Hindlimb muscle (tissue), 1 donor: ENCODE measurements at places on chromosomes 2 and 18. TPM values are rescaled to one million over a fixed set of nuclear protein-coding genes. Genes with fewer than 3 reads are reported as not detected.

DNA sequence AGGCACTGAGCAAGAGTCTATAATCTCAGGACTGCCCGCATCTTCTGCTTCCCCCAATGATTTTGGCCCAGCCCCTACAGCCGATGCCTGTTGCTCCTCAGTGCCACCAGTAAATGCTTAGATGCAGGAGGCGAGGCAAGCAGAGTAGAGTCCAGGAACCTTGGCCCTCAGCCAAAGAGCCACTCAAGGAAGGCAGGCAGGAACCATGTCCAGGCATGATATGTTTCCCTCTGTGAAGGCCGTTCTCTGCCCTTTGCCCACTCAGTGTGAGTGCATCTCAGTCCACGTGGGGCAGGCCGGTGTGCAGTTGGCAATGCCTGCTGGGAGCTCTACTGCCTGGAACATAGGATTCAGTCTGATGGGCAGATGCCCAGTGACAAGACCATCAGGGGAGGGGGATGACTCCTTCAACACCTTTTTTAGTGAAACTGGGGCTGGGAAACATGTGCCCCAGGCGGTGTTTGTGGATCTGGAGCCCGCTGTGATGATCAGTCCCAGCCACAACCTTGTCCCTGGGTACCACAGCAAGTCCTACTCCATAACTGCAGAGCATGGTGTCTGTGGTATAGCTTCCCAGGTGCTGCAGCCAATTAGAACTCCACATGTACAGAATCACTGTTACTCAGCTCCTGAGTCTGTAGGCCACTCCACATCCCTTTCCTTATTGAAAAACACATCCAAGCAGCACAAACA, 9.7 kb upstream of the DNAJB2 start:
- DNase-seq: no peak

DNA sequence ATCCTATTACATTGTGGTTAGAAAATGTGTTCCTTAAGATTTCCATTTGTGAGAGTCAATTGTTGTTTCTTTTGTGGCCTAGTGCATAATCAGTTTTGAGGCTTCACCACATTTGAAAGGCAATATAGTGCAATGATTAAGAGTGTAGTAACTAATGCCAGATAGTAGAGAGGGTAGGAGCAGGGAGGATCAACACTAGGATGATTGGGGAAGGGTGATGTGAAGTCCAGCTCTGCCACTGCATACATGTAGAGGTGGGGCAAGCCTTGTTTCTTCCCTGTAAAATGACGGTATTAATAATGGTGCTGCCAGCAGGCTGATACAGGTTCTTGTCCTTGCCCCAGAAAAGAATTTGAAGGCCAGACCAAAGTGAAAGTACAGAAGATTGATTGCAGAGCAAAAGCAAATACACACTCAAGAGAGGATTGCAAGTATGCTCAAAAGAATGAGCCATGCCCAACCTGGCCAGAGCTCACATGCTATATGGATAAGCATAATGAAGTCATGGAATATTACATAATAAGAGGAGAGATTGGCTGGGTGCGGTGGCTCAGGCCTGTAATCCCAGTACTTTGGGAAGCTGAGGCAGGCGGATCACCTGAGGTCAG, 8.0 kb downstream of the SP100 start:
- no peak for DNase-seq

GRCh38 chr2:40343902-40344301, 108.0 kb downstream of the SLC8A1 start:
- no peak for DNase-seq

- no peak for DNase-seq
Measured at GRCh38 chr2:165008730-165009315, 53.5 kb upstream of the SLC38A11 start.

Gene SERPINB7
- polyA plus RNA-seq: 0.35 TPM

GRCh38 chr2:24881623-24882022, 38.4 kb downstream of the ADCY3 start:
- no peak for DNase-seq

DNA sequence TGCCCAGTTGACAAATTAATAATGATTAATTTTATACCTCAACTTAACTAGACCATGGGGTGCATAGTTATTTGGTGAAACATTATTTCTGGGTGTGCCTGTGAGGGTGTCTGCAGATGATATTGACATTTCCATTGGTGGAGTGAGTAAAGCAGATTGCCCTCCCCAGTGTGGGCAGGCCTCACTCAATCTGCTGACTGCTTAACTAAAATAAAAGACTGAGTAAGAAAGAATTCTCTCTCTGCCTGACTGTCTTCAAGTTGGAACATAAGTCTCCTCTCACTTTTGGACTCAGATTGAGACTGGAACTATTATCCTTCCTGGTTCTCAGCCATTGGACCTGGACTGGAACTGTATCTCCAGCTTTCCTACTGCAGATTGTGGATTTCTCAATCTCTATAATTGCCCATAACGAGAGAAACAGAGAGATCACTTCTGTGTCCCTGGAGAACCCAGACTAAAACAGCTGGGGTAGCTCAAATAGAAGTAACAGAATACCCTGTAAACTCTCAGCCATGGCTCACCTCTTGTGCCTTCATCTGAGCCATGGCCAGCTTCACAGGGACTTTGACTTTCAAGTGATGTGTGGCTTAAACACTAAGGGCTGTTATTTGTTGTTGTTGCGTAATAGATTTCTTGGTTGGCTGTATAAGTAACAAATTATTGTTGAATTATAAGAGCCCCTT, 575.3 kb upstream of the RAB6C start:
- DNase-seq: peak; percentile 32

- DNase-seq: no peak
Measured at GRCh38 chr2:160336635-160337034, 136.6 kb upstream of the ITGB6 start.
